ENCODE measurements at places on chromosomes 7 and 10.
A peak's percentile ranks its signal among the peaks of the same experiment; 100 is the strongest.

DNA sequence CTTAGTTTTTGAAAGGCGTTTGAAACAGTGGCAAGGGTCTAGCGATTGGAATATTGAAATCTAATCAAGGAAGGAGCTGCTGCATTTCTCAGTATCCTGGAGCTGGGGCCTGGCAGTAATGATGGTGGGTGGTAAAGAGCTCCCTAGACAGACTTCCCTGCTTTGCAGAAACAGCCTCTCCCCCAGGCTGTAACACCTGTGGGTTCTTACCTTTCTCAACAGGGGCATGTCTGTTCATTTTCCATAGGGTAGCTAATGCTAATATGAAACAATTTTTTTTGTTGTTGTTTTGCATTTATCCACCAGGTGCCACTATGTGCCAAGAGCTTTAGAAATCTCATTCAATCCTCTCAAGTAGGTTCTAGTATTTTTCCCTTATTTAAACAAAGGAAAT, 345.5 kb downstream of the REEP3 start:
- DNase-seq: no peak

DNA sequence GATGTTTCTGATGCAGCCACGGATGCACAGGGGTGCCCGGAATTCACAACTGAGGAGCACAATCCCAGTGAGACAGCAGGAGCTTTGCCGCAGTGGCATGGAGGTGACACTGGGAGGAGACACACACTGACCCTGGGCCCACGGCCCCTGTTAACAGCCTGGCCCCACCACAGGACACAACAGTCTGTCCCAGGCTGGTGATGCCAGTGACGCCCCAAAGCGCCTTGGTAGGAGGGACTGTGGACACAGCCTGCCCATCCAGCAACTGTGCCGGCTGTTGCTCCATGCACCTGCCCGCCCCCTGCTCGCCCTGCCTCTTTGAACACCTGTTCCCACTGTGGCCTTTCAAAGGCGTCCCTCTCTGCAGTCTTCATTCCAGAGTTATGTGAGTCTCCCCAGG, 49.8 kb downstream of the KLF6 start:
- DNase-seq: no peak

- peak; percentile 35 for DNase-seq
Measured at GRCh38 chr7:141200191-141201108, 126.6 kb downstream of the TMEM178B start.

DNA sequence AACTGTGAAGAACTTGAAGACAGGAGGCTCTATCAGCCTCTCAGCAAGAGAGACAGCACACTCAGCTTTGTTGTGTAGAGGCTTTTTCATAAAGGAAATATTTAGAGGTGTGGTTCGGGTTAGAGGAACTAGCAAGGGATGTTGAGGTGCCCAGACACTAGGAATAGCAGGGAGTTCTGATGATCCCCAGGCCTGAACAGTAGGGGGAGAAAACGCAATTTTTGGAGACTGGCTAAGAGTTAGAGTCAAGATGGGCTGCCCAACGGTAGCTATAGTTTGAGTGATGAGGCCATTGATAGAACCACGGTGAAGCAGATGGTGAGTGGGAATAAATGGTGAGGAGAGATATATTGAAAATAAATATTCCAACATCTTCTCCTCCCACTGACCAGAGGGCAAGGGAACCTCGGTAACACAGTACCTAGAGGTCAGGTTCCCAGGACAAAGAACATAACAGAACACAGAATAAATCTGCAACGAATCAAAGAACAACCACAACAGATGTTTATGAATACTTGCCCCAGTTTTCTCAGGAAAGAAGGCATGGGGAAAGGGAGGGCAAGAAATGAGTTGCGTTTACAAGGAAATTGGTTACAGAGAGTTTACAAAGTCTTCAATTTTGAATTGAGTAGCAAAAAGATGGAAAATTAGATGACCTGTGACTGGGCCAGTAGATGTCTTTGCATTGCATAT, 24.2 kb upstream of the BPGM start:
- DNase-seq: no peak

DNA sequence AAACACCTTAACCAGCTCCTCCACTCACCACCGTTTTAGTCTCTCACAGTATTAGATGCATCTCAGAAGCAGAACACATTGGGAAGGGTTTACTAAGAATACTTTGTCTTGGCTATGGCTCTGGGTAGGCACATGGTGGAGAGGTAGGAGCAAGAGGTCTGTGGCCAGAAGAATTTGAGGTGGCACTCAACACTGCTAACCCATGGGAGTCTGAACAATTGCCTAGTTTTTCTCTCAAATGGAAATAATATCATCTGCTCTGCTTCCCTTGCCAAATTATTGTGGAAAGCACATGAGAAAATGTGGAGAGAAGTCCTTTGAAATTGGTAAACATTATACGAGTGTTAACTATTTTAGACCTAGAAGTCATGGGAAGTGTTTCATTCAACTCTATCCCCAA, 214.3 kb downstream of the SKAP2 start:
- no peak for DNase-seq

DNA sequence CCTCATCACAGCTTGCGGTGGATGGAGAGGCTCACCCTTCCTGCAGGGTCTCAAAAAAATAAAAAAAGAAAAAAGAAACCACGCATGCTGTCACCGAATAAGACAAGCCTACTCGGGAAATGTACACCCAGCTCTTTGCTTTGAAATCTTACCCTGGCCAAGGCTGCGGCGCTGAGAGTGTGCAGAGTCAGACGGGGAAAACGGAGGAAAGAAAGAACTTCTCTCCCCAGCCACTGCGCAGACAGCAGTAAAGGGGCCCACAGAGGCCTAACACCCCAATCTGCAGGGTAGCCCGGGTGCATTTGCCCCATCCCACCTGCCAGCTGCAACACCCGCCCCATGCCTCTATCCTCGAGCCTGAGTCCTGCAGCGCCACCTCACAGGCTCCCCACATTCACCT, 14.8 kb downstream of the SLIT1 start:
- DNase-seq: no peak

DNA sequence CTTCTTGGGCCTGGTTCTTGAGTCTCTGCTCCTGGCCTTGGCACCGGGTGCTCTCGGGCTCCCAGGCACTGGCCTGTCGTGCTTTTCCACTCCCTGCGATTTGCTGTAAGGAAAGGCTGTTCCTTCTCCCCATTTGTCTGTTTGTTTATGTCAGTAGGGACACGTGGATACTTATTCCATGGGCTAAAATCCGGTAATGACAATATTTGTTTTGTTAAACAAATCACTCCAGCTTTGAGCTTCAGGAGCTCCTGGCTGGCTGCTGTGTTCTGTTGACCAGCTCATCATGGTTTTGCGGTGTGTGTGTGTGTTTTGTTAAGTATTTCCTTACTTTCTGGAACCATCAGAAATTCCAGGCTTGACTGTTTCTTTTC, 17.5 kb upstream of the JAKMIP3 start:
- DNase-seq: no peak

DNA sequence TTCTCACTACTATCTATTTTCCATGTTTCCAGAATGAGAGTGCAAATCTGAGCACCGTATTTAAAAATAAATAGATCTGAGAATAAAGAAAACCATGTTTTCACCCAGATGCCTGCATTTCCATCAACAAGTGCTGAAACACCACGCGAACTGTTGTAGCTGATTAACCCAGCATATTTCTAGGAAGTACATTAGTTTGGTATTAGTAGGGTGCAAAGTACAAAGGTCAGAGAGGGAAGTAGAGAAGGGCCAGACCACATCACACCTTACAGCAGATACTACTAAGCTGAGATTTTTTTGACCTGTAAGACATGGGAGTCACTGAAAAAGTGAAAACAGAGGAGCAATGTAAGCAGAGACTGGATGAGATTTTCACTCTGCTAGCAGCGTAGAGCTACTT, 181.3 kb downstream of the IMMP2L start:
- DNase-seq: no peak

DNA sequence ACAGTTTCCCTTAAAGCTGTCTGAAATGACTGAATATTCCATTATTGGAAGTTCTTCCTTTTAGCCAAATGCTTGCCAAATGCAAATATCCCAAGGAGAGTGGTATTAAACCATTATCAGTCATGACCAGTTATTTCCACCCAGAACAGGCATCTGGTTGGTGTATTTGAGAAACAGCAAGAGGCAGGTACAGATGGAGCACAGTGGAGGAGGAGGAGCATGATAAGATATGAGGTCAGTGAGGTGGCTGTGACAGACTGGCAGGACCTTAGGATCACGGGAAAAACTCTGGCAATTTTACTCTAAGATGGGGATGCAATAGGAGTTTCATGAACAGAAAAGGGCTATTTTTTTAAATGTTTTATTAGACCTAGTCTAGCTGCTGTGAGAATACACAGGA, 6.4 kb downstream of the HEPACAM2 start:
- no peak for DNase-seq

DNA sequence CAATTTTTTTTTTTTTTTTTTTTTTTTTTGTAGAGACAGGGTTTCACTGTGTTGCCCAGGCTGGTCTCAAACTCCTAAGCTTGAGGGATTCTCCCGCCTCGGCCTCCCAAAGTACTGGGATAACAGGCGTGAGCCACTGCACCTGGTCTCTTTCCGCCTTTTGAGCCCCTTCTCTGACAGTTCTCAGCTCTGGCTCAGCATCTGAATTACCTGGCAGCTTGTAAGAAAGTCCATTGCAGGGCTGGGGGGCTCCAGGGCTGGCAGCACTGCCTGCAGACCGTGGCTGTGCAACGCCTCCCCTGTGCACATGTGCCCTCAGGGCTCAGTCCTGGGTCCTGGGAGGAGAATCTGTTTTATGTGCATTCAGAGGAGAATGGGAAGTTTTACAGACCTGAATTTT, 37.6 kb downstream of the VWA2 start:
- no peak for DNase-seq

DNA sequence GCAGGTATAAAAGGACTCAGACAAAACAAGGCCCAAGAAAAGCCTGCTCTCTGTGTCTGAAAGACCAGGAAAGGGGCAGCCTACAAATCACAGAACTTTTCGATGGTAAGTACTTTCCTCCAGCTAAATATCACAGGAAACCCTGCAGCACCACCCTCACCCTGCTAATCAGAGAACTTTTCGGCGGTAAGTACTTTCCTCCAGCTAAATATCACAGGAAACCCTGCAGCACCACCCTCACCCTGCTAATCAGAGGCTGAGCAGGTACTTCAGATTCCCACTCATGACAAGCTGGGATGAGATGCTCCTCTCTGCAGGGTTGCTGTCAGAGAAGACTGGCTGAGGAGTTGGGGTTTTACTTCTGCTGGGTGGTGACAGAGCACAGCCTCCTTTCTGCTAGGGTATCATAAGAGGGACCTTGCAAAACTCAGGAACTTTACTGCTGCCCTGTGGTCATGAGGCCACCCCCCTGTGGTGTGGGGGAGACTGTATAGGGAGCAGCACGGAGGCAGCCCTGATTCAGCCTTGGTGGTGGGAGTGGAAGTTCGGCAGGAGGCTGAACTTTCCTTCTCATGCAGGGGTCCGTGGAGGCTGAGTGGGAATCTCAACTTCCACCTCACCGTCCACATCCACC, 7.2 kb downstream of the WDR37 start:
- no peak for DNase-seq

DNA sequence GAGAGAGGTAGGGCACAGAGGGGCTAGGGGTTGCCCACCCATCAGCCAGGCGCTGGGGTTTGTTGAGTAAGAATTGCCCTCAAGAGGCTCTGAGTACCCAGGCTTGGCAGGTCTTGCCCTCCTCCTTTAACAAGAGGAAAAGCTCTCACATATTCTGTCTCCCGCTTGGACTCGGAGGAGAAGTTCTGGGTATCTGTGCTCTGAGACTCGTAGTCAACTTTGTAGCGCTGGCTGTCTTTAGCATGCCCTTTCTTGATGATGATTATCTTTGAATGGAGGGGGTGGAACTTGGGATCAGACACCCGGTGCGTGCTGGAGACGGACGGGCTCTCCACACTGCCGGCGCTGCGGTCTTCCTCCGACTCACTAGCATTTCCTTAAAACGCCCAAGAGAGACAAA, 4.0 kb downstream of the IGFBP3 start:
- DNase-seq: no peak

DNA sequence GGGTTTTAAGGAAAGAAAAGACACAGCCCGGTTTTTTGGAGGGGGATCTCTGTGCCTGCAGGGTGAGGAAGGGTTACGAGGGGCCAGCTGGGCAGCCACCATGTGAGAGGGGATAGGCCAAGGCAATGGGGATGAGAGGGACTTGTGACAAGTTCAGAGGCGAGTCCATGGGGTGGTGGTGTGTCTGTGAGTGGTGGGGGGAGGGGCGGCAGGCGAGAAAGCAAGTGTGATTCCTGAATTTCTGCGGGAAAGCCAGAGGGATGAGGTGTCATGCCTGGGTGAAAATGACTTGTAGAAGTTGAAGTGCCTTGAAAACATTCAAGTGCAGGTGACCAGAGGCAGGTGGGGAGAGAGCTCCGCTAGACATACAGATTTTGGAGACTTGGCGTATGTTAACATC, 61.0 kb upstream of the RNF32 start:
- DNase-seq: no peak

GRCh38 chr10:28200775-28201174, 102.1 kb downstream of the MPP7 start:
- no peak for DNase-seq

- DNase-seq: no peak
Measured at GRCh38 chr7:33903791-33904680, 1.3 kb upstream of the BMPER start.

DNA sequence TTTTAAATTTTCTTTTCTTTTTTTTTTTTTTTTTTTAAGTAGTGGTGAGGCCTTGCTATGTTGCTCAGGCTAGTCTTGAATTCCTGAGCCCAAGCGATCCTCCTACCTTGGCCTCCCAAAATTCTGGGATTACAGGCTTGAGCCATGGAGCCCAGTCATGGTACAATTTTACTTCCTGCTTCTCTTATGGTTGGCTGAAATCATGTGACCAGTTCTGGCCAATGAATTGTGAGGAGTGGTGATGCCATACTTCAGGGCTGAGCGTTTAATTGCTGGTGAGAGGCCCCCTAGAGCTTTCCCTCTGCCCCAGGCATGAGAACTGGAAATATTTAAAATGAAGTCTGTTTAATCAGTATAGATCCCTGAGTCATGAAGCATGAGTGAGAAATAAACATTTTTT, 22.2 kb upstream of the BAIAP2L1 start:
- no peak for DNase-seq

DNA sequence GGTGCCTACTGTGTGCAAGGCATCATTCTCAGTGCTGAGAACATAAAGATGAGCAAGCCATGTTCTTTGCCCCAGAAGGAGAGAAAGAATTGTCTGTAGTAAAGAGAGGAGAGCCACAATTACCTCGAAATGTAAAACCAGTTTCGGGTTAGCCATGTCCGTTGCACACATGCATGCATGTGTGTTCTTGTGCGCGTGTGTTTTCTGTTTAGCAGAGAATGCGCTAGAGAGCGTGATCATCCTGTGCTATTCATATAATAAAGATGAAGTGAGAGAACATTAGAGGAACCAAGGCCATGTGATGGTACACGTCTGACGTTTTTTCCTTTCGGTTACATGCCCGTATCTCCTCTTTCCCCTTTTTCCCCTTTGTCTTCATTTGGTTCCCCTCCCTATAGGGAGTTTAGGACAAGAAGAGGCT, 158.2 kb downstream of the CELF2 start:
- no peak for DNase-seq

GRCh38 chr7:84389242-84389641, 194.7 kb upstream of the SEMA3A start:
- DNase-seq: no peak

GRCh38 chr10:86644152-86644793, 10.1 kb upstream of the OPN4 start:
- no peak for DNase-seq
